ENCODE measurements at places on chromosomes 6 and 20. TPM values are rescaled to one million over a fixed set of nuclear protein-coding genes. Genes with fewer than 3 reads are reported as not detected.

DNA sequence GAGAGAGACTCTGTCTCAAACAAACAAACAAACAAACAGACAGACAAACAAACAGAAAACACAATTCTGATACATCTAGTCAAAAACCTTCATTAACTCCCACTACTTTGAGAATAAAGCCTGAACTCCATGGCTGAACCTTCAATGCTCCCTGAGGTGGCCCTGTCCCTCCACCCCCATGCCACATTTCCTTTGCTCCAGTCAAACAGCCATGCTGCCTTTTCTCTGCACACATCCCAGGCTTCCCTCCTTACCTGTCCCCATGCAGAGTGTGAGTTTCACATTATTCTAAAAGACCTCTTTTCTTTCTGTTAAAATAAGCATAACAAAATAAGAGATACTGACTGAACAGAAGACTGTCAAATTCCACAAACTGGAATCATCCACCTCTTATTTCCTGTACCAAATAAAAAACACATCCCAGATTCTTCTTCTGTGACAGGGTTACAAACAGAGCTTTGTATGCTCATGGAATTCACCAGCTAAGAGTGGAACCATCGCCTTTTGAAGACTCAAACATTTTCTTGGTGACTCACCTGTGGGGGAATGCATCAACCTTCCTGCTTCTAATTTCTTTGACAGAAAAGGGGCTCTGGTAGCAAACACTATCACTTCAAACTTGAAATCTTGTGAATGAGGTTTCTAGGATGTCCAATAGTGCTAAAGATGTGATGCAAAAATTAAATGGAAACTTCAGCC is 71.0 kb upstream of the SLC22A16 start:
- DNase-seq: no peak

- DNase-seq: no peak
Measured at GRCh38 chr20:8208226-8208625, 76.2 kb downstream of the PLCB1 start.

CAGE1 gene
- not detected for total RNA-seq

GRCh38 chr6:7479801-7480266 is 61.6 kb upstream of the DSP start:
- no peak for DNase-seq

FOXO3 gene
- 10.5 TPM for total RNA-seq

Data from Karpas-422 (cell line).